AG08395 (cell line): ENCODE measurements at places on chromosomes 3 and 15.

DNA sequence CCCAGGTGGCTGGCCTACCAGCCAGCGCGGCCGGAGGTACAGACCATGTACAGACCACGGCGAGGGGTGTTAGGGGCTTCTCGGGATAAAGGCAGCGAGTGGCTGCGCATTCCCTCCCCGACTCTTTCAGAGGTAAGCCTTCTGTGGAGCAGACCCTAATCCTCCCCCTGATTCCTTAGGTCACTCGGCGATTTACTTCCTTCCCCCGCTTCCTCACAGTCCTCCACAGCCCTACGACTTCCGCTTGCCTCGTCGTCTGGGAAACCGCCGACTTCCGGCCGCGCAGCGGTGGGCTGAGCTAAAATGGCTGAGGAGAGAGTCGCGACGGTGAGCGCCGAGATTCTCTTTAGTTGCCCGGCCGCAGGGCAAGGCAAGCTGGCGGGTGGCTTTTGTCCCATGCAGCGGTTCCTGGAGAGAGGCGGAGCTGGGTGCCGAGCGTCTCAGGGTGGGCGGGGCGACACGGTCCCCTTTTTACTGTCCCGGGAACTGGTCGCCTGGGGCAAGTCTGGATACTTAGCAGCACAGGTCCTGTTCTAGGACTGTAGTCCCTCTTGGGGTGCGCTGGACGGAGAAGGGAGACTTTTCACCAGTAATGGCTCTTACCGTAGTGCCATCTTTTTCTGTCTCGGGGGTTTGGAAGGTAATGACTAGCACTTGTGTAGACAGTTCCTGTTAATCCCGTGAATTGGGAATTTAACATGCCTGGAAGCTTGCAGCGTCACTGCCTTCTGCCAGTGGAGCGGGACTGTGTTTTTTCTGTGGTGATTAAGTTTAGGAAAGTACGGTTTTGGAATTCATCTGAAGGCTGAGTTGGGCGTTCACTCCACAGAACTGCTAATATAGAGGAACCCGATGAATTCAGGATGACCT lies at the start of the genes BBS4 and HIGD2B:
TSS of gene BBS4 (plus strand) at position 283 of the 870 bp plus-strand sequence. CDS start at position 304, 21 bp downstream.
TSS of gene HIGD2B (minus strand) at position 258 of the 870 bp plus-strand sequence. CDS start 9,808 bp downstream, outside the sequence.
- peak; percentile 87 for DNase-seq

DNA sequence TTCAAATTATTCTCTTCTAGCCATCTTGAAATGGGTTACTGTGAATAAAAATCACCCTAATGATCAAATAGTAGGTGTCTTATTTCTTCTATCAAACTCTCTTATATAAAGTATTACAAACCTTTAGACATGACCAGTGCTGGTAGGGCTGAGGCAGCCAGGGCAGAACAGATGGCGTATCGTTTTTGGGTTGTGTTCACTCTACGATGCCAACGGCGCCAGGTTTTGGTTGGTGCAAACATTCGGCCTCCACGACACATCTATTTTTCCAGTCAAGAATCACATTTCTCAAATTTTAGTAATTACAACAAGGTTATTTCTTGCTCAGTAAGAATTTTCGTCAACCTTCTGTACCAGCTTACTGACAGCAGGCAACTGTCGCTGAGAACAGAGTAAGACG lies 2.2 kb downstream of the RPL4 start:
- DNase-seq, result no peak

DNA sequence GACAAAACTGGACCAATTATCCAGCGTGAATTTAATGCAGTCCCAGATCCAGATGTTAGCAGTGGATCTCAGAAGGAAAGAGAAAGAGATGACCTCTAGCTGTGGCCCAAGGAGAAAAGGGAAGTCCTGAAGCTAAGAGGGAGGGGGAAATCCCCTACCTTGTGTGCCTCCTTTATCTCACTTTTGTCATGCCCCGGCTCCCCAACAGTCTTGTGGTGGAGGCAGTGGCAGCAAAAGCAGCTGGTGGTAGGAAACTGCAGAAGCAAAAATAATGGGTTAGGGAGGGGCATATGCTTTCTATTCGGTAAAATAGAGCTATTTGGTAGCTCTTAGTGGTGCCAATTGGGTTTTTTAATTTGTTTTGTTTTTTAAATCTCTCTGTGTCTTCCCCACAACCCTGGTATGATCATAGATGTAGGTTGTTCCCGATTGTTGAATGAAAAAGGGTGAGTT lies 56.5 kb downstream of the MCTP2 start:
- DNase-seq, result no peak

- no peak for DNase-seq
Measured at GRCh38 chr3:18236726-18237125, 188.4 kb downstream of the SATB1 start.

DNA sequence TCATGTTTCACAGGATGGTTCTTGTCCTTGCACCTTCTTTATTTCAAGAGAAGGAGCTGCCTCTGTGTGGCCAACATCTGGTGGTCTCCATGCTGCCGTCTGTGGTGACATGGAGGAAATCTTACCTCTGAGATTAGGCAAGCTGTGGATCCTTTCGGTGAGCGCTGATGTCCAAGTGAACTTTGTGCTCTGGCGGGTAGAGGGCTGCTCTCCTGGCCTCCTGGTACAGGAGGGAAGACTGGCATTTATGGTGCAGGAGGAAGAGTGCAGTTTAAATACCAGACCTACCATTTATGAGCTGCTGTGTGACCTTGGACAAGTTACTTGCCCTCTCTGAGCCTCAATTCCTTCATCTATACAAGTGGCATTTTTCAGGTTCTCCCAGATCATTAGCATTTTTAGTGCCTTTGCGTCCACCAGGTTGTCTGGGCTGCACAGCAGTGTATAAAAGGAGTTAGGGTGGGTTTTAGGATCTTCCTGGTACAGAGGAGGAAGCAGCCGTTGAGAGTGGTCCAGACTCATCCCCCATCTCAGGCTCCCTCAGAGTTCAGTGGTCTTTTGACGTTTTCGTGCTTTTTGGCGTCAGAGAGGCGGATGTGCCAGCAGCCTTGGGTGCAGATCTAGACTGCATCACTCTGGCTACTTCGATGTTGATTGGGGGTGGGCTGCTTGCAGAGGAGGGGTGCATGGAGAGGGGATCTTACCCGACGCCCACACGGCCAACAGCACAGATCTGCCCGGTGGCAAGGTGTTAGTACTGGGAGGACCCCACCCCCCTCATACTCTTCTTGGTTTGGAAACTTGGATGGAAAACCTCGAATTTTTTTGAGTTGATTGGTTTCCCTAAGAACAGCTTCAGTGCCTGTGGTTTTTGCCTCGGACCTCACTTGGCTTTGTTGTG lies 162.2 kb downstream of the ITPR1 start:
- no peak for DNase-seq

- DNase-seq, result no peak
Measured at GRCh38 chr15:71336671-71337070, 221.4 kb downstream of the THSD4 start.

DNA sequence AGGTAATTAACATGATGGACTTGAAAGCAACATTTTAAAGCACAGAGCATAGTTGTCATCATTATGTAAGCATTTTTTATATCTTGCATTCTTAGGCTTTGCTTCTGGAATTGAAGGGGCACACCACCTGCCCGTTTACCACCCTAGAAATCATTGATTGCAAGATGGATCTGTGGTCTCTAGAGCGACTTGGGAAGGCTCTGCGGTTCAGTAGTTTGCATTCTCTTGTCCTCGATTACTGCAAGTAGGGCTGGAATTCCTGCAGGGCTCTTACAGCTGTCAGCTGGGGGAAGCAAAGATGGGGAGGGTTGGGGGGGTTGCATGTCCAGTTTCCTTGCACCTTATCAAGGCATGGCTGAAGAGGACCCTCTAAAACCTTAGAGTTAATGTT lies 56.7 kb upstream of the RNF7 start:
- DNase-seq, result no peak

- no peak for DNase-seq
Measured at GRCh38 chr3:104069114-104069513, 1297.6 kb upstream of the ALCAM start.

DNA sequence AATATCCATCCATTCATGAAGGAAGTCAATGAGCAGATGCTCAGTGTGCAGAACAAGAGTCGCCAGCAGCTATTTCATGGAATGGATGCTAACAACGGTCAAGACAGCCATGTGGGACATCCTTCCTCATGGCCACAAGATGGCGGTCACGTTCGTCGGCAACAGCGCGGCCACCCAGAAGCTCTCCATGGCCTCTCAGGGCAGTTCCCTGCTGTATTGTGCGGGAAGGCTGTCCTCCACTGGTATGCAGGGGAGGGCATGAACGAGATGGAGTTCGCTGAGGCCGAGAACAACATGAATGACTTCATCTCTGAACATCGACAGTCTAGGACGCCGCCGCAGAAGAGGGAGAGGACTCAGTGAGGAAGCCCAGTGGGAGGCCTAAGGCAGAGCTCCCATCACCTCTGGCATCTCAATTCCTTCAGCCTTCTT lies 208.3 kb downstream of the TJP1 start:
- DNase-seq, result no peak

DNA sequence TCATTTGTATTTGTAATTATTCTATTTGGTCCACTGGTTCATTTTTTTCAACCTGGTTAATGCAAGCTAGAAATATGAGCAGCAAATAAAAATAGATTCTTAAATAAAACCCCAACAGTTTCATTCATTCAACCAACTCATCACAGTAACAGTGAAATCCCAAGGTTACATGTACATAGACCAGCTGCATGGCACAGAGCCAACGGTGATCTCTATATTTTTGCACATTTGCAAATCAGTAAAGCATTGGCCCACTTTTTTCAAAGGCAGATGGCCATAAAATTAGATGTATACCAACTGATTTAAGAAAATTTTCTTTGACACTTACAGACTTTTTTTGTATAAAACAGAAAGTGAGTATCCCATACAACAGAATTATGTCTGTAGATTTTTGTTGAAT lies 49.3 kb downstream of the STRIT1 start:
- DNase-seq, result no peak

DNA sequence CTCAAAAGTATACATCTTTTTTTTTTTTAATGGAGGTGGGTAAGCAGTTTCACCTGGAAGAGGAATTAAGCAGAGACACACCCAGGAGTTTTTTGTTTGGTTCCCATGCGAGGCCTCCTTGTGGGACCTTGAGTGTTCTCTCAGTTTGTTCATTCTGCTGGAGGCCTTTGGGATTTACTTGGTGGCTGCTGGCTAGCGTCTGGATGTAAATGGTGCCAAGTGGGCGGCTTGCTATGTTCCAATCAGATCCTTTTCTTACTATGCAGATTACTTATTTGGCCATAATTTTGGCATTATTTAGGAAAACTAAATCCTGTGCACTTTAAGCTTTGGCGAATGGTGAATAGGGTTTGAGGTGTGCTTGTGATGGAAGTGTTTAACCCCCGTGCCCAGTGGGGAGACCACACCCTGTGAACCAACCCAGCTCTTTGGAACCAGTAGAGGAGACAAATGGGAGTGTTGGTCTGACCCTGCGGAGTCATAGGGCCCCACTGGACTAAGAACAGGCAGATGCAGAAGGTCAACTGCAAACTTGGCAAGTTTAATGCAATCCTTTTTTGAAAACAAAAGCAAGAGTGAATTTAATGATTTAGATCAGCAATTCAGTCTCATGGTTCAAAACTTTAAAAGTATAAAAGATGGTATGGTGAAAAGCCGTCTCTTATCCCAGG lies 79.4 kb downstream of the EBLN2 start:
- DNase-seq, result no peak

GRCh38 chr3:57110798-57111197 lies 50.3 kb downstream of the SPATA12 start:
- DNase-seq, result no peak

DNA sequence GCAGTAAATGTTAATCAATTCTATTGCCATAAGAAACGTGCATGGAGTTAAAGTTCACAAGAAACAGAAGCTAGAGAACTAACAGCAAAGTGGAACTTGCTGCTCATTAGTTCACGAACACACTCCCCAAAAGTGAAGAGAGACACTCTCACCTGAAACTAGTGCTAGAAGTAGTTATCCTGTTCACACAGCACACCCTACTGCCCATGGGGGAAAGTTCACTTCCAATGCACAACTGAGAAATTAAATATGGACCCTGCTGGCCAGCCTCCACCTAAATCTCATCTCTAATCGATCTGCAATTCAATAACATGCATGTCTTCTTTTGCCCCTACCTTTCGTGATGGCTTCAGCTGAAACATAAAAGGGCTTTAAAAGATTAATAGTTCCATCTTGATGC lies 39.4 kb upstream of the FRMD4B start:
- peak; percentile 20 for DNase-seq

- DNase-seq, result no peak
Measured at GRCh38 chr3:95826419-95826818, 988.0 kb upstream of the EPHA6 start.

DNA sequence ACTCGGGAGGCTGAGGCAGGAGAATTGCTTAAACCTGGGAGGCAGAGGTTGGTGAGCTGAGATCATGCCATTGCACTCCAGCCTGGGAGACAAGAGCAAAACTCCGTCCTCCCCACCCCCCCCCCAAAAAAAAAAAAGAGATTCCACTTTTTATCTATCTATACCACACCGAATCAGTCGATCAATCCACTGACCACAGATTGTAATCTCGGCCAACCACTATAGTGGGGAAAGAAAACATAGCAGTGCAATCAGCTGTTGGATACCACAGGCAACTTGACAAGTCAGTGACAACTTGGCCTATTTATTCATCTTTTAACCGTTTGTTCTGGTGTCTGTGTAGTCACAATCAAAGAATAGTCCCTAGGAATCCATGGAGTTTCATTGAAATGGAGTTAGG lies 299.2 kb downstream of the FHIT start:
- no peak for DNase-seq
